ENCODE measurements at places on chromosomes 2 and 18.

DNA sequence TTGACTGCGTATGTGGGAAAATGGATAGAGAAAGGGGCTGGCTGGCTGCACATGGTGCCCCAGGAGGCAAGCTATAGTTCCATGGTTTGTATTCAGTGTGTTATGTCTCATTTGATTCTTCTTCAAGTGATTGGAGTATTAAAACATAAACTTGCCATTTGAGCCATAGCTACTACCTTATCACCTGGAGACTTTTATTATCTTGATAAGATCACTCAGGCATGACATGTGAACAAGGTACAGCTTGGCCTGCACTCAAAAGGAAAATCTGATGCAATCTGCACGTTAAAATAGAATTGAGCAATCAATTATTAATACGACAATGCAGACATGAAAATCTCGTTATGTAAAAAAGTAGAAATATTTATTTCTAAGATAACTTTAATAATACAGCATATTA is 116.9 kb downstream of the RND3 start:
- H3K4me1 ChIP-seq: no peaks in the 10 kb centered on the region
- H3K27ac ChIP-seq: no peak overlapping the region
- no peaks in the 10 kb centered on the region for H3K27me3 ChIP-seq
- no peak for DNase-seq

DNA sequence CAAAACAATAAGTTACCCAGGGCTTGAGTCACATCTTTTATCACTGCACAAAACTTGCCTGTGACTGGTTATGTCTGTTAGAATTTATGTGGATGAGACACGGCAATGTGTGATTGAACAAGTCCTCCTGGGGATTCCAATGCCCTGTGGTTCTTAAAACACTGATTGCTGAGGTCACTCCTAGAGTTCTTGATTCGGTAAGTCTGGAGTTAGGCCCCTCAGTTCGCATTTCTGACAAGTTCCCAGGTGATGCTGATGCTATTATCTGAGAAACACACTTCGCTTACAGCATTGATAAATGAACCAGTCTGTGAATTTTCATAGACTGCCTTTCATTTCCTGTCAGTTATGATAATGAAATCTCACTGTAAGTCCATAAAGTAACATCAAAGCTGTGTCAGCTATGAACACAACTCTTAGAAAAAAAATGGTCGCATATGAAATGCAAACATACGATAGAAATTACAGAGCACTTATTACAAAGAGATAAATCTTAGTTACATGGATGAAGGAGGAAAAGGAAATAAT is 214.0 kb downstream of the DLGAP1 start:
- no peak overlapping the region for H3K4me3 ChIP-seq

DNA sequence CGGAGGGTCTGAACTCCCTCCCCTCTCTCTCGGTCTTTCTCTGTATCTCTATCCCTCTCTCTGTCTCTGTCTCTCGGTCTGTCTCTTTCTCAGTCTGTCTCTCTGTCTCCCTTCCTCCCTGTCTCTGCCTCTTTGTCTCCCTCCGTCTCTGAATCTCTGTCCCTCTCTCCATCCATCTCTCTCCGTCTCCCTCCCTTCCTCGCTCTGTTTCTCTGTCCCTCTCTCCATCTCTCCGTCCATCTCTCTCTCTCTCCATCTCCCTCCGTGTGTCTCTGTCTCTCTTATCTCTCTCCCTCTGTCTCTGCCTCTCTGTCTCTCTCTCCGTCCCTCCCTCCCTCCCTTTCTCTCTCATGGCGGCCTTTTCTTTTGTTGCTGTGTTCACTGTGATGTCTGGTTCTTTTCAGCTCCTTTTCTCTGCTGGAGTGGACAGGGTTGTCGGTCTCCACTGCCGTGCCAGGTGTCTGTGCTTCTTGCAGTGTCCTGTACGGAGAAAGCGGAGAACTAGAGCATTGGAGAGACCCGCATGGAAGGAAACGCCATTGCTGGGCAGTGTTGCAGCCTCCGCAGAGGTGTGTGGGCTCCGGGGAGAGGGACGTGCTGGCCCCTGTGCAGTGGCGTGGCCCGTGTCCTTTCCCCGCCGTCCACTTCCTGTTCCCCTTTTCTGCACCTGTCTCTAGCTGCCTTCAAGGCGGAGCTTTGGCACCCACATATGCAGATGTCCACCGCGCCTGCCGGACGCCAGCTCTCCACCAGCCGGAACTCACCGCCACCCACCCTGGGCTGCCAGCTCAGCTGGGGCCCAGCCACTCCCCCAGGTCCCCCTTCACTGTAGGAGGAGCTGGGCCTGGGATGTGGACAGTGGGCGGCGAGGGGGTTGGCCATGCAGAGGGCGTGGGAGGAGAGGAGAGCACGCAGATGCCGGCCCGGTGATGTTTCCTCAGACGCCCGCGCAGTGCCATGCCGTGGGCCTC is 113.1 kb downstream of the NFATC1 start:
- no peaks in the 10 kb centered on the region for H3K27me3 ChIP-seq
- no peak overlapping the region for H3K4me3 ChIP-seq
- peaks cover 39% of the 10 kb centered on the region for H3K4me1 ChIP-seq

- no peaks in the 10 kb centered on the region for H3K27me3 ChIP-seq
- H3K36me3 ChIP-seq: no peaks in the 10 kb centered on the region
- no peaks in the 10 kb centered on the region for H3K4me1 ChIP-seq
- no peak for DNase-seq
- no peak overlapping the region for H3K4me3 ChIP-seq
Observed at GRCh38 chr2:163595028-163595427, 140.8 kb downstream of the FIGN start.

- no peak overlapping the region for H3K4me3 ChIP-seq
- H3K36me3 ChIP-seq: no peaks in the 10 kb centered on the region
- no peaks in the 10 kb centered on the region for H3K27me3 ChIP-seq
- peaks cover 29% of the 10 kb centered on the region for H3K4me1 ChIP-seq
- no peak overlapping the region for H3K27ac ChIP-seq
Observed at GRCh38 chr2:162074928-162075688, 1.1 kb upstream of the DPP4 start.

DNA sequence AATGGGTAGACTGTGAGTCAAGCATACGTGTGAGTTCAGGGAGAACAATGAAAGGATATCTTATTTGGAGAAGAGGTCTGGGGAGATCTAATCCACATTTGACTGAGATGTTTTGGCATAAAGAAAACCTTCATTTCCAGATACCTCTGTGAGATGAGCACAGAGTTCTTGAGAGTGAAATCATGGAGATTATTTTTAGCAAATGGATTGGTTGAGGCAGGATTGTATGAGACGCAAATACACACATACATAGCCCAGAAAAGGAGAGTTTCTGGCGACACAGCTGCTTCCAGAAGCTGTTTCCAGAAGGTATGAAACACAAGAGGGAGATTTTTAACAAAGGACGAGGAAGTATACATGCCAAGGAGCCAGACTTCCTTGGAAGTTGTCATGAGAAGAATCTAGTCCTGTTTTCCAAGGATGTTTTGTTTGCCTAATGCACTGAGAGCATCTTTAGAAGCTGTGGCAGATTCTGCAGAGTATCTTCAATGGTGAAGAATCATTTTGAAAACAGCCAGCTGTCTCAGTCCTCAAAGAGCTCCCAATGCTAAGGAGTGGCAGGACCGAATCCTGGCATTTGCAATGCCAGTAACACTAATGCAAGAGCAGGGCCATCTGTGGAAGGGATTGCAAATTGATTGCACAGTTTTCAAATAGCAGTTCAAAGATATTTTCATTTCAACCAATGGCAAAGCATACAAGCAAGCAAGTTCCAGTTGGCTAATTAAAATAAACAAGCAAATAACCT is 177.2 kb downstream of the SETBP1 start:
- H3K27ac ChIP-seq: no peak overlapping the region
- H3K27me3 ChIP-seq: no peaks in the 10 kb centered on the region
- H3K4me1 ChIP-seq: no peaks in the 10 kb centered on the region

DNA sequence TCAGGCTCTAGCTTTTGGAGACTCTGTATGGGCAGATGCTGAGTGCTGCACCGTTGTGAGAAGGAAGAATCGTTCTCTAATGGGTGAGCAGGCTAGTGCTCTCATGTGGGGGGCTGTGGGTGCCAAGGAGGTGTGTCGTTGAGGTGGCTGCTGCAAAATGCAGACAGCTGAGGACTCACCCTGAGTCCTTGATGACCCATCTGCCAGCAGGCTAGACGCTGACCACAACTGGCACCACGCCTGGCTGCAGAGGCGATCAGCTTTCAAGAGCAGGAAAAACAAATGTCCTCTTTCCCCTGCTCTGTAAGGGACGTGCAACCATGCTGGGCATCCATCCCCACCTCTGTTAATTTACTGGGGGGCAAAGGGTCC is 48.2 kb downstream of the HAUS1 start:
- H3K27ac ChIP-seq: no peak overlapping the region
- peaks cover 75% of the 10 kb centered on the region for H3K4me1 ChIP-seq
- no peak overlapping the region for H3K4me3 ChIP-seq
- no peak for DNase-seq
- H3K36me3 ChIP-seq: no peaks in the 10 kb centered on the region
- H3K27me3 ChIP-seq: no peaks in the 10 kb centered on the region

All from CD8-positive, alpha-beta memory T cell (primary cell).